ENCODE measurements at places on chromosomes 3 and 15.

DNA sequence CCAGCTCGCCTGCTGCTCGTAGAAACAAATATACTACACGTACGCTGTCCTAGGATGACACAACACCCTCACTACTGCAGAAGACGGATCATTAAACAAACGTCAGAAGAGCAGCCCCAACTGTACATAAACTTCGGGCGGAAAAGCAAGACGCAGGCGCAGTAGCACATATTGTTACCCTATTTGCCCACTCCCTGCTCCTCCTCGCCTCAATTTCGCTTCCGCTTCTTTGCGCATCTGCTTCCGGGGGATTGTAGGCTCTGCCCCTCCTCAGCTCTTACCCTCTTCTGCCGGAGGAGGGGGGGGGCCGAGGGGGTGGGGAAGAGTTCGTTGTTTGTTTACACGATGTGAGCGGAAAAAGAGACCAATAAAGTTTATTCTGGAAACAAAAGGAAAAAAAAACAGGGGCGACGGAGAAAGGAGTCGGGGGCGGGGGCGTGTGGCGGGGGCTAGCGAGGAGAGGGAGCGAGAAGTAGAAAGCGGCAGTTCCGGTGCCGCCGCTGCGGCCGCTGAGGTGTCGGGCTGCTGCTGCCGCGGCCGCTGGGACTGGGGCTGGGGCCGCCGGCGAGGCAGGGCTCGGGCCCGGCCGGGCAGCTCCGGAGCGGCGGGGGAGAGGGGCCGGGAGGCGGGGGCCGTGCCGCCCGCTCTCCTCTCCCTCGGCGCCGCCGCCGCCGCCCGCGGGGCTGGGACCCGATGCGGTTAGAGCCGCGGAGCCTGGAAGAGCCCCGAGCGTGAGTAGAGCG, at the start of gene PIK3CA:
Gene PIK3CA, plus strand, starts transcription at position 485 of the 743 bp plus-strand sequence. CDS start 50,469 bp downstream, outside the sequence.
- DNase-seq, result peak; percentile 76

DNA sequence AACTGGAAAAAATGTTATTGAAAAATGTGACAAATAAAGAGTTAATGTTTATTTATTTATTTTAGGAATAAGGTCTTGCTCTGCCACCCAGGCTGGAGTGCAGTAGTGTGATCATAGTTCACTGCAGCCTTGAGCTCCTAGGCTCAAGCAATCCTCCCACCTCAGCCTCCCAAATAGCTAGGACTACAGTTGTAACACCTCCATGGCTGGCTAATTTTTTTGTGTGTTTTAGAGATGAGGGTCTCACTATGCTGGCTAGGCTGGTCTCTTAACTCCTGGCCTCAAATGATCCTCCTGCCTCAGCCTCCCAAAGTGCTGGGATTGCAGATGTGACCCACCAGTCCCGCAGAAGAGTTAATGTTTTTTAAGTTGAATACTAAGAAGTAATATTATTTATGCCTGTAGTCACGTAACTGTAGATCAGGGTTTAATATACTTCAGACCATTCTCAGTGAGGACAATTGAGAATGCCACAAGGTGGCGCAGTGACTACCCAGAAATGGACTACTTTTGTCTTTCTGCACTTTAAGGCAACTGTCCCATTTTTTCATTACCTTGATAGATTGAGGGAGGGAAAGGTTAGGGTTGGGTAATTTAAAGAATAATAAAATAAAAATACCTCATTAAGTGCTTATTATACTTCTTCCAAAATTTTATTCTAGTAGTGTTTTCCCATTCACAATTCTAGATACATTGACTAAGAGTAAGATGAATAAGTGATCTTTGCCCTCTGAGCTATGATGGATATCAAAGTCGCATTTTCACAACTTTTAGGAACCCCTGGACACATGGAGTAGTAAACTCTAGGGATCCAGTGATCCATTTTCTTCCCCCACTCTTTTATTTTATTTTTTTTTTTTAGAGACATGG, 6.0 kb downstream of the MUC13 start:
- peak; percentile 50 for DNase-seq

DNA sequence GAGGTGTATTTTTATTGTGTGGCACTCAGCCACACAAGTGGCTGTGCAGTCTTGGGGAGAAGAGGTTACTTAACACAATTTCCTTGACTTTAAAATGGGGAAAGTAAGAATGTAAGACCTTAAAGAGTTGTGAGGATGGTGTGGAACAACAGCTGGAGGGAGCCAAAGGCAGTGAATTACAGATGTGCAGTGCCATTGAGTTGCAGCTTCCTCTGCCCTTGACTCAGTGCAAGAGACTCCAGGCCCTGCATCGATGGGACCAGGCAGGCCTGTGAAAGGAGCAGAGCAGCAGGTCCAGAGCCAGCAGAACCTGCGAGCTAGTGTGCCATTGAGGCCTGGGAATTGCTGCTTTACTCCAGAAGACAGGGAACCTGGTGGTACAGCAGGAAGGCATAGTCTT, 27.2 kb downstream of the EEFSEC start:
- no peak for DNase-seq

DNA sequence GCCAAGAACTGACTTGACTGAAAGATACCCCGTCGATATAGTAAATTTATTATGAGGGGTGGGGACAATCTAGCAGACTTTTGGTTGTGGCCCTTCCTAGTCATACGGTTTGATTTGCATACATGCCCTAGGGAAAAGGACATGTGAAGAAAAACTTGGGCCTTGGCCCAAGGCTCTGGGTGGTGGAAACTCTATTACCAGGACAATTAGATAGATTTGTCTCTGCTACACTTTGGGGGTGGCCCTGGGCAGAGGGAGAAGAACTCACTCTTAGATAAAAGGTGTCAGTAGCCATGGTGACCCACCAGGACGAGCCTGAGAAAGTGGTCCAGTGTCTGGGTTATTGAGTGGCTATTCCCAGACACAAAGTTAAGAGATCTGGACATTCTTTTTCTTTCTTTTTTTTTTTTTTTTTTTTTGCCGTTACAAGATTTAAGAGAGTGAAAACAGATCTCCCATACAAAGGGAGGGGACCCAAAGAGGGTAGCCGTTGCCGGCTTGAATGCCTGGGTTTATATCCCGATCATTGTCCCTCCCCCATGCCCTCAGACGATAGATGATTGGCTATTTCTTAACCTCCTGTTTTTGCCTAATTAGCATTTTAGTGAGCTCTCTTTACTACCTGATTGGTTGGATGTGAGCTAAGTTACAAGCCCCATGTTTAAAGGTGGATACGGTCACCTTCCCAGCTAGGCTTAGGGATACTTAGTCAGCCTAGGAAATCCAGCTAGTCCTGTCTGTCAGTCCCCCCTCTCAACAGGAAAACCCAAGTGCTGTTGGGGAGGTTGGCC, 96.4 kb upstream of the SMAD3 start:
- DNase-seq, result no peak

- DNase-seq, result no peak
These were observed 52.6 kb downstream of the PDE8A start for GRCh38 chr15:85034276-85034675.

DNA sequence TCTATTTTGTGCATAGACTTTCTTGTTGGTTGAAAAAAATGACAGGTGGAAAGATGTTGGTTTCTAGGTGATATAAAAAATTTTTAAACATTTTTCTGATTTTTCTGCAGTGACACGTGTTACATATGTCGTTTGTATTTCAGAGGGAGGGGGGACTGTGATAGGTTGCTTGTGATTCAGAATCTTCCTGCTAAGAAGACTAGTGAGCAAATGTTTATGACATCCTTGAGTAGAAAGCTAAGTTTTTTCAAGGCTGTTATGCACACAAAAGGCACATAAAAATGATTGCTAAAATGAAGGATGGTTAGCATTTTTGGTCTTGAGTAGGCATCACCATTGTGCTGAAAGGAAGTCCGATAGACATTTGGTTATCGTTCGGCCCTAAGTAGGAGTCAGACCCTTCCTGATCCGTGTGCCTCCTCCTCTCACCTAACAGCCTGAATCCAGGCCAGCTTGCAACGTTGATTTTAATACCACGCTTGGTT, 1.5 kb downstream of the ZNF639 start:
- no peak for DNase-seq

- no peak for DNase-seq
These were observed 66.1 kb upstream of the SMAD3 start for GRCh38 chr15:66999046-66999968.

DNA sequence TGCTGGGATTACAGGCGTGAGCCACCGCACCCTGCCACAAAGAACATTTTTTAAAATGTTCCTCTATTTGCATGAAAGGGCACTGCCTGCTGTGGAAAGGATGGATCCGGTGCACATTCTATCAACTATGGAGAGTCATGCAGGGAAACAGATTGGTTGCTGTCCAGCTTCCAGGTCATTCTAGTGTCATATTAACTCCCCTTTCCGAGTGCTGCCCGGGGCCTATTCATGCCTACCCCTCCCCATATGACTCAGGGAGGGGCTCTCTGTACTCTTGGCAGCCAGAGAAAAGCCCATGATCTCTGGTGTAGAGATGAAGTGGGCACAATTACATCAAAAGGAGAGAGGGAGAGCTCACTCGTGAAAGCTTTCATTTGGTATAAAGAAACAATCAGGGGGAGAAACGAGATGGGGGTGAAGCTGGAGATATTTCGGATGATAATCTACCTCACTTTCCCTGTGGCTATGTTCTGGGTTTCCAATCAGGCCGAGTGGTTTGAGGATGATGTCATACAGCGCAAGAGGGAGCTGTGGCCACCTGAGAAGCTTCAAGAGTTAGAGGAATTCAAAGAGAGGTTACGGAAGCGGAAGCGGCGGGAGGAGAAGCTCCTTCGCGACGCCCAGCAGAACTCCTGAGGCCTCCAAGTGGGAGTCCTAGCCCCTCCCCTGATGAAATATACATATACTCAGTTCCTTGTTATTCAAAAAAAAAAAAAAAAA, 16.1 kb upstream of the AHSG start:
- DNase-seq, result no peak

DNA sequence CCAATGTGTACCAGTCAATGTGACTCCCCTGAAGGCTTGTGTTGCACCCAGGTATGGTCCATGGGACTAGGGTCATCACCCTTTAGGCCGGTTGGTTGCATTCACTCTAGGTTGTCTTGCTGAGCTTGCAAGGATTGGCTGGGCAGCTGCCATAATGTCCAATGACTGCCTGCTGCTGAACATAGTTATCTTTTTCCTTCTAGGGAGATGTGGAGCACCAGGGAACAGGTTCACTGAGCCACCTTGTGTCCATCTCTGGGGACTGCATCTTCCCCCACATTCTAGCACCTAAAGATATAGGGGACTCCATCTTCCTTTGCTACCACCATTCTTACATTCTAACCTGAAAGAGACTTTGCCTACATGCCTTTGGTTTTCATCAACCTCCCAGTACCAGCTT, 580.4 kb upstream of the TBL1XR1 start:
- peak; percentile 32 for DNase-seq

DNA sequence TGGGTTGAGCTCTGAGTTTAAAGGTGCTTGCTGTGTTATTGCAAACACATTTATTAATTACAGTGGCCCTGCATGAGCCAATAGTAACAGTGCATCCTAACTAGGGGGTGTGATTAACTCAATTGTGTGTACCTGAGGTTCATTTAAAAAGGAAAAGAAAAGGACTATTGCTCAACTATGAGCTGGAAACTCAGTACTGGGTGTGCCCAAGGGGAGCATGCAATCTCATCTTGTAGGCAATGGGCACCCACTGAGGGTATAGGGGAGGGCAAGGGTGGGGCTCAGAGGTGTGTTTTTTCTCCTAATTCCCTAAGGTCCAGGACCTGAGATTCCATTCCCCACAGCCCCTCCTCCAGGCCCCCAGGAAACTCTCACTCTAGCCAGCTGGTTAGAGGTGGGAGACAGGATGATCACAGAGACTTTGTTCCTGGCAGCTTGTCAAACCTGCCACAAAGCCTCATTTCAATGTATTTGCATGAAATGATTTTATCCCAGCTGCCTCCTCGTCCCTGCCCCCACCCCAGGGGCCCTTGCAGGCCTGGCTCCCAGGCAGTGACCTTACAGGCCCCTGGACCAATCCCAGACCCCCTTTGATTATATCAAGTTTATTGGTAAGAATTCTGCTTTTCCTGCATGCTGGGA, 220.7 kb downstream of the TBC1D2B start:
- no peak for DNase-seq

GRCh38 chr3:182118066-182118465, 406.3 kb downstream of the SOX2 start:
- DNase-seq, result no peak

DNA sequence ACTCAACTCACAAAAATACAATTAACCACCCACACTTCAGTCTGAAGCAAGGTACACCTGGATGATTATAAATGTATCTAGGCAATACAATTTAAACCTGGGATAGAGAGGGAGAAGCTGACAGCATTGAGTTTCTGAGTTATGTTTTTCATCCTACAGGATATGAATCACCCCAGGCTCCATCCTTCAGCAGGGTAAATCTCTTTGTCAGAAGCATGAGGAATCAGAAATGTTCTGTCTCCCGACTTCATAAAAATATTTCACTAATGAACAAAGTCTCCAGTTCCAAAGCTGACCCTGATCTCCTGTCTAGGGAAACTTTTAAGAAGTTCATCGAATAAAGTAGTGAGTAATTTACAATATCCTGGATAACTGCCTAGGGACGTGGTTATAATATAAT, 25.5 kb upstream of the FRMD4B start:
- no peak for DNase-seq

- DNase-seq, result no peak
These were observed 76.8 kb upstream of the CD96 start for GRCh38 chr3:111465081-111465670.

DNA sequence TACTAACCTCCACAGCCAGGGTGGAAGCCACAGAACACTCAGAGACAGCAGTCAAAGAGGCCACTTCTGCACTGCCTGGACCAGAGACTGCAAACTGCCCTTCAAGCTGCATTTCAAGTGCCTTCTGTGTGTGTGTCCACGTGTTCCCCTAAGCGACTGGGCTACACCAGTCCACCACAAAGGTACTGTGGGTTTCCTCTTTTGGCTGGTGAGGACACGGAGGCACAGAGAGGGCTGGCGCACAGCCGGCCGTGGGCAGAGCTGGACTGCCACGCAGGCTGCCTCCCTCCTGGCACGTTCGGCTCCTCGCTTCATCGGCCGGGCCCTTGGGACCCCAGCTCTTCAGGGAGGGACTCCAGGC, 60.9 kb downstream of the MGLL start:
- DNase-seq, result no peak

GRCh38 chr3:188854772-188855149, 317.0 kb upstream of the TPRG1 start:
- no peak for DNase-seq

GRCh38 chr15:63156086-63156710, 1.1 kb downstream of the RPS27L start:
- no peak for DNase-seq

GRCh38 chr3:173395073-173395411, 2.5 kb upstream of the NLGN1 start:
- no peak for DNase-seq

GRCh38 chr3:48518638-48519276, 14.8 kb upstream of the SHISA5 start:
- no peak for DNase-seq

All from HEK293T (cell line).